ENCODE measurements at places on chromosomes 11 and 22.

DNA sequence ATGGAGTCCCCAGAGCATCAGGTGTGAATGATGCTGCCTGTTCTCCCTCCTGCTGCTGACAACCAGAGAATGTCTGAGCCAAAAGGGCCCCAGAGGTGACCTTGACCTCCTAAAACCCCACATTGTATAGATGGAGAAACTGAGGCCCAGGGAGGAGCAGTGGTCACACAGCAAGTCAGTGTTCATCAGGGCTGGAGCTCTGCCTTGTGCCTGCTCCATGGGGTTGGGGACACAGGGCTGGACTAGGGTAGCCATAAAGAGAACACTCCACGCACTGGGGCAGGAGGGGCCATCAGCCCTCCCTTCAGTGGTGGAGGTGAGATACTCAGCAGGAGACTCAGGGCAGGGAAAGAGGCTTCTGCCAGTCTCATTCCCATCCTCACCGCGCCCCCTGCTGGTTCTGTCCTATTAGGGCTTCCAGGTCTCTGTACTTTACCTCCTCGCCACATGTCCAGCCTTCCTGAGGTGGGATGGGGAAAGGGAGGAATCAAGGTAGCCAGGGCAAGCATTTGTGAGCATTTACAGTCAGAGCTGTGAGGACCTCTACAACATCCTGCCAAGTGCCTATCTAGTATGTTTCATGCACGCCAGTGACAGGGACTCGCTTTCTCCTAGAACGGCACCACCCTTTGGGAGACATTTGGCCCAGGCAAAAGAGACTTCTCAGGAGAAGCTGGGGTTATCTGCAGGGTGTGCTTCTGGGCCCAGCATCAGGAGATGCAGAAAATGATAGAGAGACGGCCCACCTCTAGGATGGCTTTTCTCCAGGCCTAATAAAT lies 43.2 kb downstream of the NEU3 start:
- DNase-seq: peak; percentile 56
- H3K27me3 ChIP-seq: no peaks in the 10 kb centered on the region
- no peak overlapping the region for H3K27ac ChIP-seq
- H3K4me3 ChIP-seq: no peak overlapping the region

GRCh38 chr11:114082767-114083181 lies 23.3 kb downstream of the ZBTB16 start:
- H3K4me3 ChIP-seq: no peak overlapping the region
- peaks cover 5% of the 10 kb centered on the region for H3K36me3 ChIP-seq

DNA sequence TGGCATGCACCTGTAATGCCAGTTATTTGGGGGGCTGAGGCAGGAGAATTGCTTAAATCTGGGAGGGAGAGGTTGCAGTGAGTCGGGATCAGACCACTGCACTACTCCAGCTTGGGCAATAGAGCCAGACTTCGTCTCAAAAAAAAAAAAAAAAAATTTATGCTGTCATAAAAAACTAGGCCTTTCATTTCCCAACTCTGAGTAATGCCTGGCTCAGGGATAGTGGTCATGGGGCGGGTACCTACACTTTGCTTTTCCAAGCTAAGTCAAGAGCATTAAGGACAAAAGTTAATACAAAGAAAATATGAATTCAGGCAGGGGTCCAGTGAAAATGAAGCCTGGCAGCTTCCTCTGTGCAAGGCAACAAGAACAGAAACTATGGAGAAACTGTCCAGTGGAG lies 16.3 kb downstream of the CPSF7 start:
- peaks cover 66% of the 10 kb centered on the region for H3K36me3 ChIP-seq
- no peak for DNase-seq
- no peak overlapping the region for H3K4me3 ChIP-seq
- no peak overlapping the region for H3K27ac ChIP-seq

DNA sequence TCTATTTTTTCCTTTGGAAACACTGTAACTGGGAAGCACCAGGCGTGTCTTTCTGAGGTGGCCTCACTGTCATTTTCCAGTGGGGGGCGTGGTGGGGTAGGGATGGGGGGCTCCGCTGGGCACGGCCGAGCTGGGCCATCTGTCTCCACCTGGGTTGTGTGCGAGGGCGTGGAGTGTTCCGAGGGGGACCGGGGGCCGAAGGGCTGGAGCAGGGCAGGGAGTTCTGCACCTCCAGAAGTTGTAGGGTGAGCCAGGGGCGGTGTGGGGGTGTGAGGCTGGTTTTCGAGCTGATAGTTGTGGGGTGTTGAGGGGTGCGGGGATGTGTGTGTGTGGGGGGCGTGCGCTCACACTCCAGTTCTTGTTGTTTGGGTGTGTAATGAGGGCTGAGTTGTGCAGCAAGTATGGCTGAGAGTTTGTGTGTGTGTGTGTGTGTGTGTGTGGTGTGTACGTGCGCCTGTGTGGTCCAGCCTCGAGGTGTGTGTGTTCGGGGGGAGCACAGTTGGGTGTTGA lies 10.8 kb downstream of the YPEL4 start:
- DNase-seq: peak; percentile 32
- H3K27me3 ChIP-seq: no peaks in the 10 kb centered on the region
- H3K27ac ChIP-seq: peak overlapping the region; percentile 92

DNA sequence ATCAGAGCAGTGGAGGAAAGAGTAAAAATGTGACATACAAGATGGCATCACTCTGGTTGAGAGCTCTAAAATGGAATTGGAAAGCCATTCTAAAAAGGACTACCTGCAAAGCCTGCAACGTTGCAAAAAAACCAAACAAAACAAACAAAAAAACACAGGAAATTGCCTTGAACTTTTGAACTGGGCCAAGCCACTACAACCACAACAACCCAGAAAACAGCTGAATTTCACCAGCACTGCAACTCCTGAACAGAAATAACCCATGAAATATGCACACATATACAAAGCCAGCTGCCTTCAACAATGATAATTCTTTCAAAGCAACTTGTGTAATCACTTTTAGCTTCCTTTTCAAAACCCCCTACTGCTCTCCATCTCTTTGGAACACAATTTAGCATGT lies 326.6 kb upstream of the LRRC4C start:
- no peaks in the 10 kb centered on the region for H3K27me3 ChIP-seq
- H3K27ac ChIP-seq: no peak overlapping the region
- H3K4me3 ChIP-seq: no peak overlapping the region
- DNase-seq: no peak
- no peaks in the 10 kb centered on the region for H3K36me3 ChIP-seq
- H3K4me1 ChIP-seq: no peaks in the 10 kb centered on the region

- no peaks in the 10 kb centered on the region for H3K4me1 ChIP-seq
- H3K27ac ChIP-seq: no peak overlapping the region
These were observed 4.7 kb downstream of the EHF start for GRCh38 chr11:34625576-34625975.

GRCh38 chr11:12103411-12104225 lies 6.8 kb upstream of the MICAL2 start:
- H3K4me1 ChIP-seq: peaks cover 1% of the 10 kb centered on the region
- no peaks in the 10 kb centered on the region for H3K36me3 ChIP-seq
- no peak for DNase-seq
- H3K27me3 ChIP-seq: peaks cover 72% of the 10 kb centered on the region
- no peak overlapping the region for H3K4me3 ChIP-seq
- H3K27ac ChIP-seq: no peak overlapping the region

DNA sequence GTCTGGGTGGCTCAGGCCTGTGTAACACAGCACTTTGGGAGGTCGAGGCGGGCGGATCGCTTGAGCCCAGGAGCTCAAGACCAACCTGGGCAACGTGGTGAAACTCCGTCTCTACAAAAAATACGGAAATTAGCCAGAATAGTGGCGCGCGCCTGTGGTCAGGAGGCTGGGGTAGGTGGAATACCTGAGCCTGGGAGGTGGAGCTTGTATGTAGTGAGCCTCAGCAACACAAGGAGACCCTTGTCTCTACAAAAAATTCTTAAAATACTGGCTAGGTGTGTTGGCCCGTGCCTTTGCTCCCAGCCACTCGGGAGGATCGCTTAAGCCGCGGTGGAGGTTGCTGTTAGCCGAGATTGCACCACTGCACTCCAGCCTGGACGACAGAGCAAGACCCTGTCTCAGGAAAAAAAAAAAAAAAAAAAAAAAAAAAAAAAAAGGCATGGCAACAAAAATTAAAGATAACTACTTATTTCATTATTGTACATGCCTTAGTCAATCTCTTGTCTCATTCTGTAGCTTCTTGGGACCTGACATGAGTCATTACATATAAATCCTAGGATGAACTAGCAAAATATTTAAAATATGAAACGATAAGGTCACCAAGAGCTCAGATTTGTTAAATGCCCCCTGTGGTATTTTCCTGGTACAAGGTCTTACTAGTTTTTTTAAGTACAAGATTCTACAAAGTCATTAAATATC lies 1.1 kb downstream of the TAF1D start:
- peak overlapping the region; percentile 96 for H3K4me3 ChIP-seq
- DNase-seq: no peak
- H3K27me3 ChIP-seq: no peaks in the 10 kb centered on the region
- H3K27ac ChIP-seq: no peak overlapping the region
- peaks cover 8% of the 10 kb centered on the region for H3K36me3 ChIP-seq

DNA sequence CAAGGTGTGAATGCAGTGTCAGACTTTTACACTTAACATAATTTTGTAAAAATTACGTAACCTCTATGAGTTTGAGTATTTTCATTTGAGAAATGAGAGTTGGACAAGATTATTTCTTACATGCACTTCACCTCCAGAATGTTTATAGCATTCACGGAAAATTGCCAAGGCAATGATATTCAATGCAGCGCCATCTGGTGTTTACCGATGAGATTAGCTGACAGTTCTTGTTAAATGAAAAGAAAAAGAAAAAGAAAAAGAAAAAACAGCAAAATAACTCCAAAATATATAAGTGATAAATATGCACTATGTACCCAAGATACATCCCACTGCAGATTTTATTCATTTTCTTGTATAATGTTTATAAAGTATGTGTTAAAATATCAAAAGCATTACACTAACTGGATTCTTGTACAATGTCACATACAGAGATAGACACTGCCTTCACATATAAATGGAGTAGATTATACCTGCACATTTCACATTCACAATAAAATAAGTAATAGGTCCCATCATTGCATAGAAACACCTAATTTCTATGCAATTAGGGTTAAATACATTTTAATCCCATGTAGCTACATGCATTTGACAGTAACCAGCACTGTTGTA lies 976.3 kb upstream of the FAT3 start:
- H3K4me3 ChIP-seq: no peak overlapping the region
- H3K4me1 ChIP-seq: no peaks in the 10 kb centered on the region
- H3K27me3 ChIP-seq: no peaks in the 10 kb centered on the region
- peak; percentile 33 for DNase-seq

GRCh38 chr11:70255477-70256116 lies 14.9 kb upstream of the PPFIA1 start:
- no peak overlapping the region for H3K4me3 ChIP-seq
- H3K27me3 ChIP-seq: peaks cover 6% of the 10 kb centered on the region
- no peaks in the 10 kb centered on the region for H3K4me1 ChIP-seq
- no peak for DNase-seq

- H3K27me3 ChIP-seq: peaks cover 2% of the 10 kb centered on the region
- H3K27ac ChIP-seq: no peak overlapping the region
These were observed 10.2 kb upstream of the PDE2A start for GRCh38 chr11:72684236-72684912.

DNA sequence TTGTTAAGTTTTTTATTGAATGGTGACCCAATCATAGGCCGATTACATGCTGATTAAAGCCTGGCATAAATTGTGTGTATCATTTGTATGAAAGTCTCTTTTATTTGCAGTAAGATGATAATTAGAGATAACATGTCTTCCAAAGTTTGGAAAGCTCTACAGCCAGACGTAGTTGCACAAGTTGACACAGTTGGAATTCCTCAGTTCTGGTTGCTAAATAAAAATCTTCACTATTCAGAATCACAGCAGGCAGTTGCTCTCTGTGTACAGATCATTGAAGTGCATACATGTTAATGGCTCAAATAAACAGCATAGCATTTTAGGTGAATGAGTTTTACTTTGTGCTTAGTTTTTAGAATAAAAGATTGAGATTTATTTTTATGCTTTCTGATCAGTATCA lies 69.5 kb downstream of the ARHGAP42 start:
- no peaks in the 10 kb centered on the region for H3K27me3 ChIP-seq
- H3K27ac ChIP-seq: no peak overlapping the region

DNA sequence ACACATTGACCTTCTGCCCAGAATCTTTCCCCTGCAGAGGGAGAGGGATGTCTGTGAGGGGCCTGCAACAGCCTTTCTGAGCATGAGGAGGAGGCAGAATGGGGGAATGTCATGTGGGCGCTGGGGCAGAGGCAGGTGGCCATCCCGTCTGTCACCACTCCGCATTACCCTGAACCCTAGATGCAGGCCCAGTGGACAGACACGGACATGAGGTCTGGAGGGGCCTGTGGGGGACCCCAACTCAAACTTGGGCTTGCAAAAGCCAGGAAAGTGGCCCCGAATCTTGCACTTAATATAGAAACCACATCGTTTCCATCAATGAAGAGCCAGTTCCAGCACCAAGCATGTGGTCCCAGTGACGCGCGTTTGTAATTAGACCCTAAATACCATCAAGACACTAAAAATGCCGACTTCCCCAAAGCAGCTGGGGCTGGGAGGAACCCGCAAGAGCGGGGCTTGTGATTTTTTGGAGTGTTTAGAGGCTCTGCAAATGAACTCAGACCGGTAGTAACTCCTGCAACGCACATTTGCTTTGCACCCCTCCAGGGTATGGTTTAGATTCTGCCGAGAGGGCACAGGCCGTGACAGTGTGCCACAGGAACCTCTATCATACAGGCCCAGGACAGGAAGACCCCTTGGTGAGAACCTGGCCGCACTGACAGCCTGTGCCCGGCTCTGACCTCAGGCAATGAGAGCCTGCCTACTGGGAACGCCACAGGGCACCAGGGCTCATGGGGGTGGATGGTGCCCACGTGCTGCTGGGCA lies 109.3 kb downstream of the CTTN start:
- peaks cover 14% of the 10 kb centered on the region for H3K4me1 ChIP-seq
- no peak overlapping the region for H3K27ac ChIP-seq
- H3K27me3 ChIP-seq: no peaks in the 10 kb centered on the region
- no peaks in the 10 kb centered on the region for H3K36me3 ChIP-seq
- DNase-seq: no peak
- H3K4me3 ChIP-seq: no peak overlapping the region

DNA sequence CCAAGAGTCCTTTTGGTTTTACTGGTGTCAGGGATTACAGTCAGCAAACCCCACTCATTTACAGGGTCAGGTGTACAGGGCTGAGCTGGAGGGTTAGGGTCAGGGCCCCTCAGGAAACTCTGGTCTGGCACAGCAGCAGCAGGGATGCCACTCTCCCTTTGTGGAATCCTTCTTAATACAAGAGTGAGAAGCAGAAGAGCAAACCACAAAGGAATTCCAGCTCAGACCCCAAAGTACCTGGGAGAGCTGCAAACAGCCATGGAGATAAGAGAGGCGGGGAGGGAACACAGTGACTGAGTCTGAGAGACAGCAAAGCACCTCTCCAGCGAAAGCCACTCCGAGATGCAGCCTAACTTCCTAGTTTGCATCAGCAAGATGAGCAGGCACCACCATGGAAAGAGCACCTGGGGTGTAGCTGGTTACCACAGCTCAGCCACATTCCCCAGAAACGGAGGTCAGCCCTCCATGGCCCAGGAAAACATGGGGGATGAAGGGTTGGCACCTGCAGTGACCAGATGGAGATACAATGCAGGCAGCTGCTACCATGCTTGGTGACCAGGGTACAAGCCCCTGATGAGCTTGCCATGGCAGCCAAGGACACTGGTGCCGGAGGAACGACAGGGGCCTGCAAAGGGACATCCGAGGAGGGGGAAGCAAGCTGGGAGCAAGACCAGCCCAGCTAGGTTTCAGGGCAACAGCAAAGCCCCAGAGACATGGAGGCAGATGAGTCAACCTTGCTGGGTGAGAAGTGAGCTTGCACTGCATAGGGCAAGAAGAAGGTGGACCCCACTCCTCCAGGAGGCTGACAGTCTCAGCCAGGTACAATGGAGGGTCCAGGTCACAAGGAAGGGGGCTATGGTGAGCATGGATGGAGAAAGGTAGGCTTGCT lies 3.9 kb downstream of the BET1L start:
- no peak for DNase-seq
- H3K4me3 ChIP-seq: no peak overlapping the region
- H3K36me3 ChIP-seq: peaks cover 27% of the 10 kb centered on the region
- H3K4me1 ChIP-seq: peaks cover 6% of the 10 kb centered on the region
- no peak overlapping the region for H3K27ac ChIP-seq

All from neuronal stem cell (in vitro differentiated cells).